ENCODE measurements at places on chromosomes 3 and 15. TPM values are rescaled to one million over a fixed set of nuclear protein-coding genes. Genes with fewer than 3 reads are reported as not detected.

Gene A4GNT
- not detected for total RNA-seq

Gene CCR9
- total RNA-seq: not detected

Gene SH2D7
- total RNA-seq: not detected

Gene GJD2
- total RNA-seq: not detected

Gene CPLX3
- not detected for total RNA-seq

Gene TERC
- 246 TPM for total RNA-seq

Gene GSK3B
- total RNA-seq: 31.7 TPM

Gene EFCC1
- total RNA-seq: not detected

Gene ISG20
- total RNA-seq: 0.75 TPM

Gene SORD
- total RNA-seq: 25.1 TPM

DNA sequence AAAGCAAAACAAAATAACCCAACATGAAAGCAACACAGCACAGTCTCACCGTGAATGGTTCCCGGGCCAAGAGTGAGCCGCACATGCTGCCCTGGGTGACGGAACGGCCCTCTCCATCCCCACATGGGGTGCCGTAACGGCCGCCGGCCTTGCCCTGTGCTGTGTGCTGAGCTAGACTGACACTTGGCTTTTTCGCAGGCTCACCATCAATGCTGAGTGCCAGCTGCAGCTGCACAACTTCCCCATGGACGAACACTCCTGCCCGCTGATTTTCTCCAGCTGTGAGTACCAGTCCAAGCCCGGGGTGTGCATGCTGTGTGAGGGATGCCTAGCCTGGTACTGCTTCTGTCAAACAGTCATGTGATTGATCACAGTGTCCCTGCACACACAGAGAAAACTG is 357.6 kb downstream of the GABRG3 start:
- no peak for DNase-seq

DNA sequence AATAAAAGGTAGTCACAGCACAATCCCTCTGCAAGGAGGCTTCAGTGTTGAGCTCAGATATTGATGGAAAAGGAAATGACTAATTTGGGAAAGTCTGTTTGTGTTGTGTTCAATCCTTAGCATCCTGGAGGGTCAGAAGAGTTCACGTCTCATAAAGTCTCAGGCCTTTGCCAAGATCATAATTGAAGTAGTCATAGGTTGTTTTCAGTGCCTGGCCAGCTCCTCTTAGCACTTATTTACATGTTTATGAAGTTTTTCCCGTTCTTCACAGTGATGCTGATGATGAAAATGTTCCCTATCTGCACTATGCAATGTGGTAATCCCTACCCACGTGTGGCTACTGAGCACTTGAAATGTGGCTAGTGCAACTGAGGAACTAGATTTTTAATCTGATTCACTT is 61.6 kb upstream of the TGFBR2 start:
- DNase-seq: no peak

- DNase-seq: no peak
Measured at GRCh38 chr15:32675466-32675865, 34.0 kb downstream of the SCG5 start.

- DNase-seq: peak; percentile 28
Measured at GRCh38 chr15:67108122-67108961, 42.9 kb downstream of the SMAD3 start.

DNA sequence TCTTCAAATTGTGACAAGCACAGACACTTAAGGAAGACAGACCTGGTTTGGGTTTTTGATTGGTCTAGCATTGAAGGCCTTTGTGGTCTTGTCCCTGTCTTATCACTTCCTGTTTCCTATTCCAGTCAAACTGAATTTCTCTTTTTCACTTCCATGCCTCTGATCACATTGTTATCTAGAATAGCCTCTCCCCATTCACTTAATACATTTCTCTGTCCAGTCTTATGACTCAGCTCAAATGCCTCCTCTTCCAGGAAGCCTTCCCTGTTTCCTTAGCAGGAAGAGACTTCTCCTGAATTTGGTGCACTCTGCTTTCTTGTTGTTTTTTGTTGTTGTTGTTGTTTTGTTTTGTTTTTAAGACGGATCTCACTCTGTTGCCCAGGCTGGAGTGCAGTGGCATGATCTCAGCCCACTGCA is 45.5 kb downstream of the LIMD1 start:
- no peak for DNase-seq

DNA sequence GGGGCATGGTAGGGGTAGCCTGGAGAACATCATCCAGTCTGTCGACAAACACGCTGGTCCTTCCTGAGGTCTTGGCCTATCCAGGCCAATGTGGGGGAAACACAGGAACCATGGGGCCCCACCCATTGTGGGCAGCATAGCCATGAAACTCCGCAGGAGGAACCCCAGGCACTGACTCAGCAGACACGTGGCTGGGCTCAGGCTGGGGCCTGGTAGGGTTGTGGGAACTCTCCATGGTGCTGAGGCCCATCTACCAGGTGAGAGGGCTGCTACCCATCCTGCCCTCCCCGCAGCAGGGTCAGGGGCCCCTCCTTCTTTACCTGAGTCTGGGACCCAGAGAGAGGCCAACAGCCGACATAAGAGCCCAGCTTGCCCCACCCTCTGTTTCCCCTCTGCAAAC is 22.6 kb upstream of the CACNA2D2 start:
- DNase-seq: peak; percentile 66

DNA sequence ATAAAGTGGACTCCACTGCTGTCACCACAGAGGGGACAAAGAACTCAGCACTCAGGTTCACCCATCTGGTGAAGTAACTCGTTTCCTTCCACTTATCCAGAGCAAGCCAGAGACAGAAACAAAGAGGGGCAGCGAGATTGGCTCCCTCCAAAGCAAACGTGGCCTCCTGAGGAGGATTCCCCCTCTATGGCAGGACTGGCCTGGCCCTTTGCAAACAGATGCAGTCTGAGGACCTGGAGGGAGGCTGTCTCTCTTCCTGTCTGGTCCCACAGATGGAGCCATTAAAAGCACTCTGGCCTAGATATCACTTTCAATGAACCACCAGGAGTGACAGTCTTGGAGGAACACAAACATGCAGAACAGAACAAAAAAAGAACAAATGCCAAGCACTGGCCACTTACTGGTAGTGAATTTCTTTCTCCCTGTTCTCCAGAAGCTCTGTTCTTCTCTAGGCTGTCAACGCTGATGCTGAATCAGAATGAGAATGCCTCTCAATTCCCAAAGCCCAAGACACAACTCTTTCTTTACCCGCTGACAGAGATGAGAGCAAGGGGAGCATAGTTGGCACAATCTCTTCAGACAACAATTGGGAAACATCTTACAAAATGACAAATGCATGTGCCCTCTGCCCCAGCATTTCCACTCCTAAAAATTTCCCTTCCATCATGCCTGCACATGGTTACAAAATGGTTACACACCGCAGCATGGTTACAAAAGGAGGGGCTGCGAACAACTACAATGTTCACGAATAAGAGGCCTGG is 14.3 kb downstream of the KLHL25 start:
- no peak for DNase-seq

DNA sequence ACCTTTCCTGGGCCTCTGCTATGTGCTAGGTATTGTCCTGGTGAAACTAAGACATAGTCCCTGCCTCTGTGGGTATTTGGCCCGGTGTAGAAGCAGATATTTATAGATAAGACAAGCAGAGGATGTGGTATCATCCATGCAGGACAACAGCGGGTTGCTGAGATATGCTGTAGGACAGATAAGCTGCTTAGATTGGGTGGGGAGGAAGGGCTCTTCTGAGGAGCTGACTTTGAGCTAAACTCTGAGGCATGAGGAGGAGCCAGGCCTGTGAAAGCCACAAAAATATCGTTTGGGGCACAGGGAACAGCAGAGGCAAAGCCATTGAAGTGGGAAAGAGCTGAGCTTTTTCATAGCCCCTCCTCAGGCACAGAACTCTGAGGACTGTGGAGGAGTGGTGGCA is 492.5 kb upstream of the CFAP20DC start:
- no peak for DNase-seq

- no peak for DNase-seq
Measured at GRCh38 chr3:178073366-178073765, 462.9 kb upstream of the KCNMB2 start.

DNA sequence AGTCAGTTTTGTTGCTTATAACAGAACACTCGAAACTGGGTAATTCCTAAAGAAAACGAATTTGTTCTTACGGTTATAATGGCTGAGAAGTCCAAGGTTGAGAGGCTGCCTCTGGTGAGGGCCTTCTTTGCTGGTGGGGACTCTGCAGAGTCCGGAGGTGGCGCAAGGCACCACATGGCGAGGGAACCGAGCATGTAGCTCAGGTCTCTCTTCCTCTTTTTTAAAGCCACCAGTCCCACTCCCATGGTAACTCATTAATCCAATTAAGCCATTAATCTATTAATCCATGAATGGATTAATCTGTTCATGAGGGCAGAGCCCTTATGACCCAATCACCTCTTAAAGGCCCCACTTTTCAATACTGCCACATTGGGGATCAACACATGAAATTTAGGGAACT is 50.0 kb downstream of the ROPN1B start:
- DNase-seq: no peak

GRCh38 chr3:151751161-151751560 is 17.4 kb downstream of the AADACL2 start:
- DNase-seq: no peak

DNA sequence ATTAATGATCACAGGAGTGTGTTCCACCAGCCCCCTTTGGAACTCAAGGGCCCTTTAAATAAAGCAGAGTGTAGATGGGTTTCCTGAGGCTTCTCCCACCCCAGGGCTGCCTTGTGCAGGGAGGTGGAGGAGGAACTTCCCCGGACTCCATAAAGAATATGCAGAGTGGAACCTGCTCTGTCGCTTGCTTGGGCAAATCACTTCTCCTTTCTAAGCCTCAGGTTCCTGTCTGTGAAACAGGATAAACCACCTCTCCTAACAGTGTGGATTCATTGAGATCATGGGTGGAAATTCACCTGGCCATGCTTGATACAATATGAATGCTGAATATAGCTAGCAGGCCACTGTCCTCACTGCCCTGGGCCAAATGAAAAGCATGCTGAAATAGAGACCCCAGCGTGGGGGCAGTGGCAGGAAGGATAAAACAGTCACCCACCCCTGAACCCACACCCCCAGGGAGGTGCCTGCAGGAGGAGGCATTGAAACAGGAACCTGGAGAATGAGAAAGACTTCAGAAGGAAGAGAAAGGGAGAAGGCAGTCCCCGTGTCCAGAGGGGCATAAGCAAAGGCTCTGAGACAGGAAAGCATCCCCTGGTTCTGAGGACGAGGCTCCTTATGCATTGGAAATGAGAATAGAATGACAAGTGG is 41.1 kb upstream of the CHRNB4 start:
- DNase-seq: no peak

- no peak for DNase-seq
Measured at GRCh38 chr3:155308831-155309230, 15.3 kb upstream of the STRIT1 start.

GRCh38 chr3:52036829-52037228 is 19.5 kb downstream of the DUSP7 start:
- DNase-seq: no peak

DNA sequence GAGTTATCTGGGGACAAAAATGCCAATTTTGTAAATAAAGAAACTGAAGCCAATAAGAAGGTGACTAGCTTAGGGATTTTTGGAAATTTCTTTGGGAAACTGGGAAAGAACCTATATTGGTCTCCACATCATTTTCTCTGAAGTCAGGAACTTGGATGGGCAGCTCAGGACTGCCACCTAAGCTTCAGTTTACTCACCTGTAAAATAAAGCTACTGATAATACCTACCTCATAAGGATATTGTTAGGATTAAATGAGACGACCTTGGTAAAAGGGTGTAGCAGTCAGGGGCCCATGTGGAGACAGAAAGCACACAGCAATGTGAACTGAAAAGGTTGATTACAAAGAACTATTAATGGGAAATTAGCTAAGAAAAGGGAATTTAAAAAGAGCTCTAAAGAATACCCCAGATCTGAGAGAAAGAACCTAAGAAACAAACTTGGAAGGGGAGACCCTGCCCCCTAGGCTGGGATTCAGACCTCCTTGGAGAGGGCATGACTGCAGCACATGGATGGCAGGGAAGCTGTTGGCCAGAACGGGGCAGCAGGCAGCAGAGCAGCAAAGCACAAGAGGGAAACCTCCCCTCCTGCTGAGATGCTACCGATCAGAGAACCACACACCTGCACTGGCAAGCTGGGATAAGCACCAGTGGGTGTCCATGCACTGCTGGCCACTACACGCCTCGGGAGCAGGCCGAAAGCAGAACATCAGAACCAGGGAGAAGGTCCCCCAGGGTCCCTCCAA is 83.7 kb upstream of the THBS1 start:
- no peak for DNase-seq

DNA sequence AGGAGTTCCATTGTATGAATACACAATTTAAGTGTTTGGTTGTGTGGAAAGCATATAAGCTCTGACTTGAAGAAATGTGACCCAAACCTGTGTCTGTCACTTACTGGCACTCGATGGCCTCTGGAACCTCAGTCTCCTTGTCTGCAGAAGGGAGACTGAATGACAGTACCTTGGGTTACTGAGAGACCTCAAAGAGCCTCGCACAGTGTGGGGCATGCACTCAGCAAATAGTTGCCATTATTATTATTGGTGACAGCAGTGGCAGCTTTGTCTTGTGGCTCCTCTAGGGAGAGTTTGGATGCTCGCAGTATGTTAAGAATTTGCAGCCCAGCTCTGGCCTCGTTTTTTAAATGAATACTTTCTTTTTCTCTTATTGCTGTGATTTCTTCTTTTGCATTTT is 43.4 kb downstream of the EEFSEC start:
- no peak for DNase-seq

GRCh38 chr3:147744967-147745366 is 335.8 kb downstream of the ZIC1 start:
- DNase-seq: no peak

DNA sequence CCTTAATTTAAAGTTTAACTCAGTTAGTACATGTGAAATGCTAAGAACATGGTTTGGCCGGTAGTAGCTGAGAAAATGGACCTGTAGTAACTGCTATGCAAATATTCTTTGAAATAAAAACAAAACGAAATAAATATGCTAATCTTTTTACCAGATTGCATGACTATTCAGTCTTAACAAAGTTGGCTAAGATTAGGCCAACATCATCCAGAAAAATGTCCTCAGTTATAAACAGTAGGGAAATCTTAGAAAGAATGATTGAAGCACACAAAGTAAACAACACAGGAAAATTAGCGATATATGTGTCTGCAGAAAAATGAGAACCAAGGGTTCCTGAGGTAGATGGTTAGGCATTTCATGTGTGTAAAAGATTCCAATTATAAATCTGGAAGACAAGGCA is 832.1 kb downstream of the TUSC7 start:
- no peak for DNase-seq

- no peak for DNase-seq
Measured at GRCh38 chr15:101378879-101379278, 83.8 kb upstream of the SNRPA1 start.
